Activated CD4-positive, alpha-beta T cell treated with anti-CD3 and anti-CD28 coated beads for 24 hours (primary cell): ENCODE measurements at places on chromosomes 2 and 18.

DNA sequence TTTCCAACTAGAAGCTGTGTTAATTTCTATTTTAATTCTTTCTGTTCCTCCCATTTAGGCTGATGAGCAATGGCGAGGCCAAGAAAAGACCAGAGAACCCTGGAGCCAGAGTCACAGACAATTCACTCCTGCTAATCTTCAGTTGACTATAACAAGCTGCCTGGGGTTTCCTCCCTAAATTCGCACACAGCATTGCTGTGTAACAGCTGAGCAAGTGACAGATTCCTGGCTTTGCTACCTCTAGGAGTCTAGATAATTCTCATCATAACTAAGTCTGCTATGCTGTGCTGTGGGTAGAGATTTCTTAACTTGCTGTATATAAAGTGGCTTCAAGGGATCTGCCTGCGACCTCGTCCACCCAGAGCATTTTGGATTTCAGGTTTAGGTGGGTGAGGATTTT lies 131.3 kb upstream of the REV1 start:
- no peak for DNase-seq

DNA sequence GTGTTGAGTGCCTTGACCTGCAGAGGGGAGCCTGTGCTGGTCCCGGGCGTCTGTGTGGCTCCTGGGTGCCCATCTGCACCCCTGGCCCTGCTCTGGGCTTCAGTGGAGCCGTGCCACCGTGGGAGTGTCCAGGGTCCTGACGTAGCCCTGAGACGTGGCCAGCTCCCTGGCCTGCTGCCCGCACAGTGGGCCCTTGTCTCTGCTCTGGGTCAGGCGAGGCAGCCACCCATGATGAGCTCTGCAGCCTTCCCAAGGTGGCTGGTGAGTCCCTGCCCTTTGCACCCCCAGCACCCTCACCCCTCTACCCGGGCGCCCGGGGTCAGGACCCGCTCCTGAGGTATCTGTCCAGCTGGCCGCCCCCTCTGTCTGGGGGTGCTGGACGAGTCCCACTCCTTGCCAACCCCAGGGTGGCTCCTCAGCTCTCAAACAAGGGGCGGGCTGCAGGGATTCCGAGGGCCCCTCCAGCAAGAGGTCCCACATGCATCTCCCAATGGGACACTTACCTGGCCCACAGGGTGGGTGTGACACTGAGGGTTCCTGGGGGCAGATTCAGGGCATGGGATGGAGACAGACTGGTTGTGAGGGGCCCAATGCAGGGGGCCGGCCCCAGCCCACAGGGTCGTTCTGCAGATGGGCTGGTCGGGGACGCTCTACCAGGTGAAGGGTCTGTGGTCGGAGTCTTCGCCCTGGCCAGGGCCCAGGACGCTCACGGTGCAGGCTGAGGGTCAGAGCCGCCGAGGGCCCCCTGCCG lies 2.4 kb downstream of the NEU4 start:
- no peak for DNase-seq

GRCh38 chr2:144159240-144159639 lies 360.7 kb downstream of the ZEB2 start:
- DNase-seq: no peak

DNA sequence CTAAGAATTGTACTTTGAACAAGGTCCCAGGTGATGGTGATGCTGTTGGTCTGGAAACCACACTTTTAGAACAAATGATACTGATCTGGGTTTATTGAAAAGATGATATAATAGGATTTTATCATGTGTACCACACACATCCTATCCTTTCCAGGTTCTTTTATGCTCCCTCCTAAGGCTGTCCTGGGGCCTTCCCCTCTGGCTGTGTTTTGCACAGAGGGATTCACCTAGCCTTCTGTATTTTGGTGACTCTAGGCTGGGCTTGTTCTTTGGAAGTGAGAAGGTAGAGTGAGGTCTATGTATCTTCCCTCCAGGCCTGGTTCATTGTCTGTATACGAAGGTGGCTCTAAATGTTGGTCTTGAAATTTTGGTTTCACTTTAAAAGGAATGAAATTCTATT lies 12.7 kb downstream of the ANXA4 start:
- no peak for DNase-seq

DNA sequence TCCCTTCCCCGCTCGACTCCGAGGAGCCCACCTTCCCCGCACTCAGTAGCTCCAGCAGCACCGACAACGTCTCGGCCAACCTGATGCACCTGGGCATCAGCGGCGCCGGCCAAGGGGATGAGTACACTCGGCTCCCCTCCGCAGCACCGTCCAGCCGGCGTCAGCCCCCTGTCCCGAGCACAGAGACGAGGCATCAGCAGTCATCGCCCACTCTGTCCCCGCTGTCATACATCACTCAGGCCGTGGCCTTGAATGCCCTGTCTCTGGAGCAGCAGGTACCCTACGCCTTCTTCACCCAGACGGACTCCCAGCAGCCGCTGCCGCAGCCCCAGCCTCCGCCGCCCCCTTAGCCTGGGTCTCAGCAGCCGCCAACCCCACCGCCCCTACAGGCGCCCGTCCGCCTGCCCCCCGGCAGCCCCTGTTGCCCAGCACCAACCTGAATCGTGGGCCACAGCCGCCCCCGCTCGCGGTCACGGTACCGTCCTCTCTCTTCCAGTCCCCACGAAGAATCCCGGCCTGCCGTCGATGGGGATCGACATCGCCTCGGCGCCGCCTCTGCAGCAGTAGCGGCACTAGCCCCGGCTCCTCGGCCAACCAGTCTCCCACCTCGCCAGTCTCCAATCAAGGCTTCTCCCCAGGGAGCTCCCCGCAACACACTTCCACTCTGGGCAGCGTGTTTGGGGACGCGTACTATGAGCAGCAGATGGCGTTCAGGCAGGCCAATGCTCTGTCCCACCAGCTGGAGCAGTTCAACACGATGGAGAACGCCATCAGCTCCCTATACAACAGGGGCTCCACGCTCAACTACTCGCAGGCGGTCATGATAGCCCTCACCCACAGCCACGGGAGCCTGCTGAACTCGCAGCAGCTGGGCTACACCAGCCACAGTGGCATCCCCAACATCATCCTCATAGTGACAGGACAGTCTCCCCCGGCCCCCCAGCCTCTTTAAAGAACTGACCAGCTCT lies 1195.9 kb upstream of the CHAC2 start:
- no peak for DNase-seq

DNA sequence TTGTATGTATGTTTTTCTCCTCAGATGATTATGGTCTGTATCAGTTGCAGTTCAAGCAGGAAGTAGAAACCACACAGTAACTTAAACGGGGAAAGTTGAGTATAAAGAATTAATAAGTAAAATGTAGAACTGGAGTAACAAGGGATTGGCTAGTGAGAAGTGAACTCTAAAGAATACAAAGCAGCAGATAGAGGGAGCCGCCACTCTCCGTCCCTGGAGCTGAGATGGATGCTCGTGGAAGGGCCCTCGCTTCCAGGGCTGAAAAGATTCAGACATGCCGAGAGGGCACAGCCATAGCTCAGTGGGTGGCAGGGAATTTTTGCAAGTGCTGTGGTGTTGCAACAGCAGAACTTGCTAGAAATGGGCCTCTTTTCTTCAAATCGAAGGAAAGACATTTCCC lies 155.8 kb downstream of the COL6A3 start:
- no peak for DNase-seq

DNA sequence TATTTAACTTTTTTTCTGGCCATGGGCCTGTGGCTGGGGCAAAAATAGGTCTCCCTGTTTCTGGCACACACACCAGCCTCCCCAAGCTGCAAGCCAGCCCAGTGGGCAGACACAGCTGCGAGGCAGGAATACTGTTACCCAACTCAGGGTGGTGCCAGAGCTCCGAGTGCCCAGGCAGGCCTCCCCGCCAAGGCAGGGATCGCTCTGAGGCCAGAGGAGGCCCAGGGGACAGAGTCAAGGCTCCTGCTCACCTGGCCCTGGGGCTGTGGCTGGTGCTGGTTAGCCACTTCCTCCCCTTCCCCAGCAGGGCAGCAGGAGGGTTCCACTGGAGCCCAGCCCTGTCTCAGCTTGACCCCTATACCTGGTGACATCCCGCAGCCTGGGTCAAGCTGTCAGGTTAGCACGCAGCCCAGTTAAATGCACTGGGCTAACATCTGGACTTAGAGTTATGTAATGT lies 67.1 kb upstream of the EPAS1 start:
- DNase-seq: no peak

GRCh38 chr2:130834091-130834930 lies 2.4 kb upstream of the ARHGEF4 start:
- no peak for DNase-seq

- DNase-seq: no peak
These were observed 5.8 kb upstream of the DGUOK start for GRCh38 chr2:73920577-73921545.

GRCh38 chr2:101736233-101736632 lies 38.7 kb downstream of the MAP4K4 start:
- DNase-seq: no peak

DNA sequence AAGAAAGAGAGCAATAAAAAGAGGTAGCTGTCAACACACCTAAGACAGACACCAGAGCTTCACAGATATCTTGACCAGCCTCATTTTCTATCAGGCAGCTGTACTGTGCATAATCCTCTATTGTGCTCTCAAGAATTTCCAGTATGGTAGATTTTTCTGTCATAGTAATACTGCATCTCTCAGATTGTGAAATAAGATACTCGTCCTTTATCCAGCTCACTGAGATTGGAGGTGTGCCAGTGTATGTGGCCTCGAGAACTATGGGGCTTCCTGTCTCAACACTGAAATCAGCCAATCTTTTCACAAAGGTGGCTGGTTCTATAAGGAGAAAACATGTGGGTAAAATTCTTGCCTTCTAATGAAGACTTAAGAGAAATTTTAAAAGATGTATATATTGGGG lies 88.9 kb downstream of the TTN start:
- DNase-seq: no peak

GRCh38 chr2:96131813-96132745 lies 6.2 kb downstream of the ASTL start:
- no peak for DNase-seq

- no peak for DNase-seq
These were observed 60.1 kb upstream of the TFCP2L1 start for GRCh38 chr2:121345101-121345500.

DNA sequence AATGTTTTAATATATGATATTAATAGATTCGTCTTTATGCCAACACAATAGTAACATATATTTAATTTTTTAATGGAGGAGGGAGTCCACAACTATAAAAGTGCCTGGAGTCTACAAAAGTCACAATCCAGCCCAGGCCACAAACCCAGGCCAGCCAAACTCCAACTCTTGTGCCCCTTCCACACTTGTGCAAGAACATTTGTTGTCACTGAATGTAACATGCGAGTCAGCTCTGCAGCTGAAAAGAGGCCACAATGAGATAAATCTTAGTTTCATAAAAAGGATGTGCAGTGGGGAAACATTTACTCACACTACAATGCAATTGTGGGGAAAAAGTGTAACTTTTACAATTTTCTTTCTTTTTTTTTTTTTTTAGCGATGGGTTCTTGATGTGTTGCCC lies 110.8 kb downstream of the MCFD2 start:
- DNase-seq: no peak
